ENCODE measurements at places on chromosomes 7 and 10.

- no peak for DNase-seq
These were observed 564 bp downstream of the PDSS1 start for GRCh38 chr10:26697922-26698608.

DNA sequence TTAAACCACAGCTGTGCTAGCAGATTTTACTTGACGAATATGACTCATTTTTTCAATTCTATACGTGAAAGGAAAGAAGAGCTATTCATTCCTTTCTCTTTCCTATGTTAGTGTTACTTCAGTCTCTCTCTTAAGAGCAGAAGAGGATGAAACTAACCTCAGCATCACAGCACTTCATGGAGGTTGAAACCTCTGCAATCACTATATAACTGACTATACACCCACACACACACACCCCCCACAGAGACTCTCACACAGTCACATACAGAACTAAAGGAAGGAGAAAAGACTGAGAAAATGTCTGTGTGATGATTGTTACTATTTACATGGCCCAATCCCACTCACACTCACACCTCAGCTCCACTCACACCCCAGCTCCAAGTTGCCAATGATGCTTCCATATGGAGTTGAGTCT is 104.2 kb downstream of the KIF20B start:
- no peak for DNase-seq

- peak; percentile 35 for DNase-seq
These were observed 90.8 kb downstream of the DNAJB9 start for GRCh38 chr7:108660465-108660864.

- no peak for DNase-seq
These were observed 662.5 kb downstream of the KCNMA1 start for GRCh38 chr10:76975126-76975525.

DNA sequence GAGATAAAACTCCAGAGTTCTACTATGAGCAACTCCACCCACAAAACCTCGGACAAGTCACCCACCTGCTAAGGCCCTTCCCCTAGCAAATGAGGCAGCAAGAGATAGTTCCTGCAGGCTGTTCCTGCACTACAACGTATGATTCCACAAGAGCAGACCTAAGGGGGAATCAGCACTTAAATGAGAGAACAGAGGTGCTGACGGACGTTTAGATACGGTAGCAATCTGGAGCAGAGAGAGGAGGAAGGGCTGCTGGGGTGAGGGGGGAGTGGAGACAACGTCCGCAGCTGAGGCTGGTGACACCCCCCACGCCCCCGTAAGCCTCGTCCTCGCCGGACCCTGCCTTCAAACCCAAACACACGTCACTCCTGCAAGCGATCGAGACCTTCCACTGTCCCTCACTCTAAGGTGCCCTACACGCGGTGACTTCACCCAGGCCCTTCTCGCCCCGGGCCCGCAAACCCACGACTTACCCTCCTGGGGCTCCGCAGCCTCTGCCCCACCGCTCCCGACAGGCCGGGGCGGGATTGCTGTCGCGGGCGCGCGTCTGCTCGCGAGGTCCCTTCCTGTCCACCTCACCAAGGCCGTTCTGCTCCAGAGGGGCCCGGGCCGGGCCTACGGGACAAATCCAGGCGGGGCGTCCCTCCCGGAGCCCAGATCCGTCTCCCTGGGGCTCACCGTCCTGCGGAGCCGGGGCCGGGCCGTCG is 635 bp downstream of the ZNF12 start:
- peak; percentile 25 for DNase-seq

DNA sequence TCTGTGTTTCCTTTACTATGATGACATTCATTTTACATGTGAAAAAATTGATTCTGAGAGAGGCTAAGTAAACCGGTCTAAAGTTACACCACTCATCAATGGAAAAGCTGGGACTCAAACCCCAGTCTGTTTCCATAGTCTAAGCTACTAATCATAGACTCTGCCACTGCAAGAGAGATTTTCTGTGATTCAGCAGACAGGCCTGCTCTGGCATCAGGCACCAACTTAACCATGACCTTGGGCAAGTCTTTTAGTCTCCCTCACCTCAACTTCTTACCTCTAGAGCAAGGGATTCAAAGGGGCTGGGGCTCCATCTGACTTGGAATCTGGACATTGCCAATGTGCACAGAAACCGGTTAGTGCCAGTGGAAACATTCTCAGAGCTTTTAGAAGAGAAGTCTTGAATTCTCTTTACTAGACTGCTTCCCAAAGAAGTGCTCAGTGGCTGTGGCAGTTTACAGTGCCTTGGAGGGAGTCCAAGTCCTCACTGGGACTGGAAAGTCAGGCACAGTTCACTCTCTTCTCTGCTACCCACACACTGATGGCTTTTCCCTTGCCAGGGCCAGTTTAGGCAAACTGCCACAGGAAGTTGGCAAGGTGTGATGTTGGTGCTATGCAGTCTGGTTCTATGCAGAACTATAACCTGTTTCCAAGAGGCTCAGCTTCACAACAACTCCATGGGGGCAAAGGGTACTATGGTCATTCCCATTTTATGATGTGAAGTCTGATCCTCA is 4.5 kb upstream of the BLNK start:
- no peak for DNase-seq

GRCh38 chr7:44448922-44449583 is 41.4 kb downstream of the NUDCD3 start:
- DNase-seq: no peak

DNA sequence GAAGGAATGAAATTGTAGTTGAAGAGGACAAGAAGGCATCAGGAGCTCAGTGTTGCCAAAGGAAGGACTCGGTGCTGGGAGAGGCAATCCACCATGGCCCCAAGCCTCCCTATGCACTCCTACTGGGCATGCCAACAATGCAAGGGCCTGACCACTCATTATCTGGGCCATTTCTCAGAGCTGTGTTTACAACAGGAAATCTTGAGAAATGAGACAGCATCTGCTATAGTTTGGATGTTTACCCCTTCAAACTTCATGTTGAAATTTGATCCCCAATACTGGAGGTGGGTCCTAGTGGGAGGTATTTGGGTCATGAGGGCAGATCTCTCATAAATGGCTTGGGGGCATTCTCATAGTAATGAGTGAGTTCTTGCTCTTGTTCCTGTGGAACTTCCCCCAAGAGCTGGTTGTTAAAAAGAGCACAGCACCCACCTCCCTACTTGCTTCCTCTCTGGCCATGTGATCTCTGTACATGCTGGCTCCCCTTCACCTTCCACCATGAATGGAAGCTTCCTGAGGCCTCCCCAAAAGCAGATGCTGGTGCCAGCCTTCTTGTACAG is 50.8 kb upstream of the AOAH start:
- DNase-seq: no peak

- no peak for DNase-seq
These were observed 22.7 kb downstream of the FAM53B start for GRCh38 chr10:124721330-124722045.

DNA sequence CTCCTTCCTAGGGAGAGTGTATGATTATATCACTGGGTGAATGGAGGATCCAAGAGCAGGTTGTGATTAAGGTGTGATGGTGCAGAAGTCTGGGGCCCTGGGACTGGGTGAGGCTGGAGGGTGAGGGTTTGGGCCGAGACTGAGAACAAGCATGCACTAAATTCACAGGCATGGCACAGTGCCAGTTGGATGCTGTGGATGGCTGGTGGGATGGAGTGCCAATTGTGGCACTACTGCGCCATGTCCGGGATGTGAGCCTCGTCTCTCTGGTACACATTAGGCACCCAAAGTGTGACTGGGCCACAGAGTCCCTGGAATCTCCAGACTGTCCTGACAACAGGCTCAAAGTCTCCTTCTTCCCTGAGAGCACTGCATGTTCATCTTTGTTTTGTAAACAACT is 208.1 kb downstream of the EMX2 start:
- DNase-seq: no peak

DNA sequence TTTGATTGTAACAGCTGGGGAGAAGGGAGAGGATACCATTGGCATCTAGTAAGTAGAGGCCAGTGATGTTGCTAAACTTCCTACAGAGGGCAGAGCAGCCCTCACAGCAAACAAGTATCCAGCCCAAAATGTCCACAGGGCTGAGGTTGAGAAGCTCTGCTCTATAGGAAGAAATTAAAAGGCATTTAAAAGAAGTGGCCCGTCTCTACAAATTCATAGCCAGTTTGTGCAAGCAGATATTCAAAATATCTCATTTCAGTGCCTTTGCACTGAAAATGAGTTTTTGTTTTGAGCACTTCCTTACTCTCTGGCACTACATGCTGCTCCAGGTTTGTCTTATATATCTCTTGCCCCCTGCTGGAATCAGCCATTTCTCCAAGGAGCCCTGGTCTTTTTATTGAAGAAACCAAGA is 330.0 kb downstream of the BBS9 start:
- DNase-seq: peak; percentile 45

DNA sequence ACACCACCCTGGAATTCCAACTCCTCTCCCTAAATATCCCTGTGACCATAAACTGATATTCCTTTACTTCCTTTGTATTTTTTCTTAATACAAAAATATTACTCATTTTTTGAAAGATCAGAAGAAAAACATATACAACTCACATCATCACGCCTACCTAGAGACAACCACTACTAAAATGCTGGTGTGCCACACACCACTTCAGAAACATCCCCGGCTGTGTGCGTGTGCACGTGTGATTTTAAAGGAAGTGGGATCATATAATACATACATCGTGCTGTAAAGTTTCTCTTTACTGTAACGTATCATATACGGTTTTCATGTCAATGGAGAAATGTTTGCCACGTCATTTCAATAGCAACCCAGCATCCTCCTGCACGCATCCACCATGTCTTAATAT is 76.5 kb downstream of the ITIH5 start:
- no peak for DNase-seq

- no peak for DNase-seq
These were observed 599.8 kb upstream of the MGMT start for GRCh38 chr10:128867210-128867609.

GRCh38 chr7:31304446-31304845 is 36.1 kb downstream of the NEUROD6 start:
- no peak for DNase-seq

- no peak for DNase-seq
These were observed 39.7 kb upstream of the ZNF518A start for GRCh38 chr10:96090463-96090800.

DNA sequence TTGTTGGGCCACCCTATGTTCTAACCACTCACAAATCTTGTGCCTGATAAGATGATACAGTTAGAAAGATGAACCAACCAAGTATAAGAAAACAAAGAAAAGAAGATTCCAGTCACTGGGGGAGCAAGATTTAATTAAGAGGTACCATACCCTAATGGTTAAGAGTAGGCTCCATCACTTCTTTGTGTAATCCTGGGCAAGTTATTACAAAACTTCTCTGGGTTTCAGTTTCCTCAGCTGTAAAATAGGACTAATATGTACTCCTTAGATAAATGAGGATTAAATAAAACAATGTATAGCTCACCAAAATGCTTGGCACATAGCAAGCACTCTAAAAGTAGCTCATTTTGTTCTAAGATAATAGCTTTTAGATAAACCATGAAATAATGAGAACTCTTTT is 58.5 kb downstream of the ATAD1 start:
- no peak for DNase-seq

DNA sequence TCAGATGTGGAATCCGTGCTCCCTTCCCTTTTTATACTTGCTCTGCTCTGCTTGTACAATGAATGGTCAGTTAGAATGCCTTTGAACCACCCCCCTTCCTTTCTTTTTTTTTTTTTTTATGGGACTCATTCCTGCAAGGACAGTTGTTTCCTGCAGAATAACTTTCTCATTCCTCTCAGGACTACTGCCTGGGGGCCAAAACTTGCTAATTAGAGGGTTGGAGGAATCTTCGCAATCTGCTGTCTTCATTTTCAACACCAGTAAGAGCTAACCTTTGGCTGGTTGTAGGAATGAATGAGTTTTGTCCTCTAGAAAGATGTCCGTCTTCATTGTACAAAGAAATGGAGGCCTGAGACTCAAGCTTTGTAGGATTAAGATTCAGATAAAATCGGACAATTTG is 868.1 kb downstream of the LRMDA start:
- DNase-seq: no peak

DNA sequence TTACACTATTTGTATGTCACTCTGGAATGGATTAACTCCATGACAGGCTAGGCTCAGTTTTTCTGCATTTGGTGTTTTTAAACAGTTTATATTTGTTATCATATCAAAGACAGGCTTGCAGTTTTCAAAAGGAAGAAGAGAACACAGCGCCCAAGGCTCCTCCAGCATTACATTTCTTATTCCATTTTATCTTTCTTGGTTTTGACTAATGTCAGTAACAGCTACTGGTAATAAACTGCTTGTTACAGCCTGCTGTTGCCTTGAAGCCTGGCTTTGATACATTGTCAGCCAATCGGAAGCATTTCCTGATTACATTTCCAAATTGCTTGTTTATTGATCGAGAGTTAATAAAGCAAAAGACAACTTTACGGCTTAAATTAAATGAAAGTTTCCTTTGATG is 166.0 kb upstream of the MDFIC start:
- DNase-seq: no peak

GRCh38 chr7:21461282-21461681 is 33.4 kb downstream of the SP4 start:
- DNase-seq: no peak

DNA sequence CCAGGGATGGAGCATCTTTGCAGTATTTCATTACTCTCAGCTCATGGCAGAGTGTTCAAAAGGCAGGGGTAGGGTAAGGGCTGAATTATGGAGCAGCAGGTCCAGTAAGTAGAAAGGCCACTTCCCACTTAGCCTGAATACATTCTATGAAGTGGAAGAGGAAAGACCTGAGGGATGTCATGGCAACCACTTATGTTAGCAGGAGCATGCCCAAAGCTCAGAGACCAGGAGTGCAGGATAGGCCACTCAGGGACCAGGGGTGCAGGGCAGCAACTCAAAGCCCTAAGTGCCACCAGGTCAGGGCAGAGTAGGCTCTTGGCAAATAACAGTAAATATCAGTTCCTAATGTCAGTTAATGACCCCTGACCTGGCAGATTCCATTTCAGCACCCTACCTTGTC is 3.6 kb downstream of the SRI start:
- DNase-seq: no peak

DNA sequence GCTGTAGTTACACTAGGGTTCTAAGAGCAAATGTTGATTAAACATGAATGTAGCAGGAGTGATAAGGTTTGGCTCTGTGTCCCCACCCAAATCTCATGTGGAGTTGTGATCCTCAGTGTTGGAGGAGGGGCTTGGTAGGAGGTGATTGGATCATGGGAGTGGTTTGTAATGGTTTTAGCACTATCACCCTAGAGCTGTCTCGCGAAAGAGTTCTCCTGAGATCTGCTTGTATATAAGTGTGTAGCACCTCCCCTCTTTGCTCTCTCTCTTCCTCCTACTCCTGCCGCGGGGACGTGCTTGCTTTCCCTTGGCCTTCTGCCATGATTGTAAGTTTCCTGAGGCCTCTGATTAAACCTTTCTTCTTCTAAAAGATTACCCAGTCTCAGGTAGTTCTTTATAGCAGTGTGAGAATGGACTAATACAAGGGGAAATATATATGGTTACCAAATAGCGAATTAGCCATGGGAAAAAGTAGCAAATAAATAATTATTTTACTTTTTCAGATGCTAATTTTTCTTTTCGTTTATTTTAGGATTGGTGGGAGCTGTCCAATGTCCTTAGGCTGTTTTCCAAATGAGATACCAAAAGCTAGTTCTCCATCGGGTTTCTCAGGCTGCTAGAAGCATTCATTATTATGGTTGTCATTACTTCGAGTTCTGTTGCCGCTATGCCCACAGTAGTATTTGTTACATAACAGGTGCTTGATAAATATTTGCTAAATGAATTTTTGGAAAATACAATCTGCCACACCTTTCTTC is 58.7 kb downstream of the PTEN start:
- DNase-seq: no peak

GRCh38 chr7:109073543-109073942 is 503.9 kb downstream of the DNAJB9 start:
- DNase-seq: no peak
